ENCODE measurements at places on chromosomes 2 and 18.
A peak's percentile ranks its signal among the peaks of the same experiment; 100 is the strongest.

- no peak for DNase-seq
Measured at GRCh38 chr2:170512266-170512665, 202.9 kb upstream of the SP5 start.

- DNase-seq = no peak
Measured at GRCh38 chr2:144524118-144525009, 4.4 kb upstream of the ZEB2 start.

DNA sequence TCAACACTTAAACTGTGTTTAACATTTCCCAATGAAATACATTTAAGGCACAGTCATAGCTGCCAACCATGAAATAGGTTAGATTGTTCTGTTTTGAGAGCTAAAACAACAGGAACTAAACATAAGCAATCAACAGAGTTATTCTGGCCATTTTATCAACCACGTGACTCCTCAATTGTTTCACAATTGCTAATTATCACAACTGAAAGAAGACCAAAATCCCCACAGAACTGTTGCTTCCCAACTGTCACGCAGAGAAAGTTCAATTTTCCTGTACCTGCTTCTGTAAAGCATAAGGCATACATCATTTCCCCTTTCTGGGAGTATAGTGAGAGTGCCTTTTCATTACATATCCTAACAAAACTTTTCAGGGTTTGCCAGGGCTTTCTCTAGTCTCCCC is 248.6 kb downstream of the EPHA4 start:
- DNase-seq = no peak

- DNase-seq = peak; percentile 22
Measured at GRCh38 chr2:209208211-209208610, 215.6 kb upstream of the MAP2 start.

- no peak for DNase-seq
Measured at GRCh38 chr18:5992381-5992780, 97.1 kb upstream of the TMEM200C start.

- DNase-seq = no peak
Measured at GRCh38 chr2:195501746-195502145, 155.3 kb upstream of the SLC39A10 start.

- DNase-seq = no peak
Measured at GRCh38 chr2:224774735-224775134, 58.6 kb upstream of the CCDC195 start.

DNA sequence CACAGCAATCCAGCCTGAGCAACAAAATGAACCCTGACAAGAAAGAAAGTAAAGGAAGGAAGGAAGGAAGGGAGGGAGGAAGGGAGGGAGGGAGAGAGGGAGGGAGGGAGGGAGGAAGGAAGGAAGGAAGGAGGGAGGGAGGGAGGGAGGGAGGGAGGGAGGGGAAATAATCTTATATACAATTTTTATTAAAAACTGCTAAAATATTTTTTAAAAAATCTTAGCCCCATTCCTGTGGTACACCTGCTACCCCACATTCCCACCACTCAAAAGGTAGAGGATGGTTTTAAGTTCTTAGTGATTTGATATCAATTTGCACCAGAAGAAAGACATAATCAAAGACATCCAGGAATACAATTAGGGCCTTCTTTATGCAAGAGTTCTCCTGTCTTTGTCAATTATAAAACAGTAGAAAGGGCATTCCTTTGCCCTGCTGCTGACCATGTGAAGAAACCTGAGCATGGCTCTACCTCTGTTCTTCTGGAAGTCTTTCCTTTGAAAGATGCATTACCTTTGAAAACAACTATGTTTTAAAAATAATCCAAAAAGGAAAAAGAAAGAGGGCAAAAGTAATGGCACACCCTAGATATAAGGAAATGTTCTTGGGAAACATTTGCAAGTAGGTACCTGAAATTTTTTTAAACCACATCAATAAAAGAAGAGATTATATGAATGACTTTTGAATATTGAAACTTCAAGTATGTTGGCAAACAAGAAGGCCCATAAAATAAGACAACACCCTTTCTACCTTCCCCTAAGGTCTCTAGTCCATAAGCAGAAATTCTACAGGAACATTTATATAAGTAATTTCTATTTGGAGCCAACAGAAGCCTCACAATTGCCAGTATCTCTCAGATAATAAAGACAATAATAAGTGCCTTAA is 33.7 kb upstream of the ACVR2A start:
- no peak for DNase-seq

Measured in D341Med (cell line).